Astrocyte of the cerebellum (primary cell): ENCODE measurements at places on chromosomes 5 and 9.
A peak's percentile ranks its signal among the peaks of the same experiment; 100 is the strongest.

DNA sequence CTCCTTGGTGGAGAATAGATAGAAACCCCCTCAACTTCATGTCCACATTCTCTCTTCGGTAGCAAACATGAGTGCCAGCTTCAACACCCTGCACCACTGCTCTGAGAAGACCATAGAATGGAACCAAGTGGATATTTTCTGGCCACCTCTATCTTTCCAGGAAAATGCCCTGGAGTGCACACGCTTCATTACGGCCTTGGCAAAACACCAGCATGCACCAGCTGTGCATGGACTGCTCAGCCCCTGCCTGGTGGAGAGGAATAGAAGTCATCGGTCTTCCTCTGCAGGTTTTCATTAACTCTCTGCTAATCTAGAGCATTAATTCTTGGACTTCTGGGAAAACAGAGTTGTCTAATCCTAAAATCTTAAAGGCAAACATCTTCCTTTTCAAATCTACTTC is 211.6 kb upstream of the TMEM161B start:
- DNase-seq: no peak

- no peak for DNase-seq
Measured at GRCh38 chr5:150159741-150160179, 4.1 kb upstream of the PDGFRB start.

DNA sequence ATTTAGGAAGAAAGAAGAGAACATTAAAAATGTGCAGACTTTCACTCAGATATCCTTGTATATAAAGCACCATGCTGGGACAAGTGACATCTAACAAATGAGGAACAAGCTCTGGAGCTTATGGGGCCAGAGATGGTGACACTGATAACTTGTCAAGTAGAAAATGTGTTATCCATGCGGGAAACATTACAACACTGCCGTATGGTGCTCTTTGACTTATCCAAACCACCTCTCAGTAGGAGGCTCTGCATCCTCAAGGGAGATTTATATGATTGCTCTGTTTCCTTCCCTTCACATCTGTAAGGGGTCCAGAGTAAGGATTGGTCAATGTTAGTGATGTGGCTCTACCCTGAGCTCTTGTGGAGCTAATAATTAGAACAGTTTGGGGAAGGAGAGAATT is 23.5 kb downstream of the KCTD16 start:
- DNase-seq: no peak

GRCh38 chr5:89303033-89303480 is 420.1 kb upstream of the MEF2C start:
- no peak for DNase-seq

DNA sequence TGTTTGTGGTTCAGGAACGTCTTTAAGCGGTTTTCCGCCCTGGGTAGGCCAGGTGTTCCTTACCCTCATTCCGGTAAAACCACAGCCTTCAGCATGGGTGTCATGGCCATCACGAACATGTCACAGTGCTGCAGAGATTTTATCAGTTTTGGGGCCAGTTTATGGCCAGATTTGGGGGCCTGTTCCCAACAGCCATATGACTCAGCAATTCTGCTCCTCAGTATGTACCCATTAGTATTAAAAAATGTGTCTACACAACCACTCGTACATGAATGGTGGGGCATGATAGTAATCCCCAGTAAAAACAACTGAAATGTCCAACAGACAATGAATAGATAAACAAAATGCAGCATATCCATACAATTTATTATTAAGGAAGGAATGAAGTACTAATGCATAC is 51.9 kb upstream of the TTC23L start:
- no peak for DNase-seq

- no peak for DNase-seq
Measured at GRCh38 chr5:139513852-139514485, 31.4 kb upstream of the STING1 start.

DNA sequence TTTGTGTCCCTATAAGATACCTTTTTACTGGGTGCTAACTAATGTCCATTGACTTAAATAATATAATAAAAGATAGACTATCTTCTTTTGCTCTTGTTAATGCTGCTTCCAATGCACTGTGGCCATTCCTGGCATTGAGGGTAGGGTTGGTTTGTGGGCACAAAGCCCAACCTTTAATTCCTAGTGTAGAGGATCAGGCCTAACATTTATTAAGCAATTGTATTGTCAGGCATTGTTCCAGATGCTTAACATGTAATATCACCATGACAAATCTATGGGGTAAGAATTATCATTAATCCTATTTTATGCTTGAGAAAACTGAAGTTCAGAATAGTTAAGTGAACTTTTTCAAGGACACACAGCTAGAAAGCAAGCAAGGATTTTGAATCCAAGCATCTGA is 60.4 kb upstream of the GPBP1 start:
- DNase-seq: no peak

GRCh38 chr9:34206561-34206960 is 27.7 kb downstream of the UBAP1 start:
- DNase-seq: no peak

GRCh38 chr5:1554410-1554967 is 30.7 kb upstream of the LPCAT1 start:
- DNase-seq: no peak

GRCh38 chr9:36864491-36865410 is 169.3 kb downstream of the PAX5 start:
- DNase-seq: no peak

- DNase-seq: no peak
Measured at GRCh38 chr5:67355120-67355713, 158.6 kb upstream of the CD180 start.

- DNase-seq: no peak
Measured at GRCh38 chr9:2261421-2262103, 246.4 kb downstream of the SMARCA2 start.

- DNase-seq: no peak
Measured at GRCh38 chr5:54440456-54440893, 15.0 kb upstream of the HSPB3 start.

- DNase-seq: no peak
Measured at GRCh38 chr5:78203815-78204214, 90.7 kb downstream of the AP3B1 start.

GRCh38 chr9:126775926-126776325 is 28.9 kb upstream of the ZBTB43 start:
- no peak for DNase-seq

DNA sequence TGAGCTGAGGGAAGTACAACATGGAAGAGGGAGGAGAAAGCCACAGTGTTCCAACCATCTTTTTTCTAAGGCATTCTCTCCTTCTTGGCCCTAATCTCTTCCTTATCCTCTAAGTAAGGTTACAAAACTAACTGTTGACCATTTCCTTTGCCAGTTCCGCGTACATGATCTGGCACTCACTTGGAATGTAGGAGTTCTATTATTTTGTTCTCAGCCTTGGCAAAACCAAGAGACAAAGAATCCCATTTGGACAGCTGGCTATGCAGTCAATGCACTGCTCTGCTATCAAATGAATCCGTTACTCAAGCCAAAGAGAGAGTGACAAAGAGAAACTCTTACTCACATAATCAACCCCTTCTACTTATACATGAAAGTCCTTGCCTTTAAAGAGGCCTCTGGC is 410.3 kb downstream of the DTWD2 start:
- no peak for DNase-seq

GRCh38 chr5:169164481-169164925 is 136.4 kb downstream of the SLIT3 start:
- no peak for DNase-seq

GRCh38 chr9:4111233-4112008 is 188.4 kb downstream of the GLIS3 start:
- no peak for DNase-seq

DNA sequence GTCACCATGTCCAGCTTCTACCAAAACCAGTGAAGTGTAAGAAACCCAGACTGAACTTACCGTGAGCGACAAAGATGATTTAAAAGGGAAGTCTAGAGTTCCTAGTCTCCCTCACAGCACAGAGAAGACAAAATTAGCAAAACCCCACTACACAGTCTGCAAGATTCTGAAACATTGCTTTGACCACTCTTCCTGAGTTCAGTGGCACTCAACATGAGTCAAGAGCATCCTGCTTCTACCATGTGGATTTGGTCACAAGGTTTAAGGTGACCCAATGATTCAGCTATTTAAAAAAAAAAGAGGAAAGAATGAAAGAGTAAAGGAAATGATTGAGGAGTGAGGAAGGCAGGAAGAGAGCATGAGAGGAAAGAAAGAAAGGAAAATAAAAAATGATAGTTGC is 19.8 kb downstream of the IL7R start:
- DNase-seq: no peak

DNA sequence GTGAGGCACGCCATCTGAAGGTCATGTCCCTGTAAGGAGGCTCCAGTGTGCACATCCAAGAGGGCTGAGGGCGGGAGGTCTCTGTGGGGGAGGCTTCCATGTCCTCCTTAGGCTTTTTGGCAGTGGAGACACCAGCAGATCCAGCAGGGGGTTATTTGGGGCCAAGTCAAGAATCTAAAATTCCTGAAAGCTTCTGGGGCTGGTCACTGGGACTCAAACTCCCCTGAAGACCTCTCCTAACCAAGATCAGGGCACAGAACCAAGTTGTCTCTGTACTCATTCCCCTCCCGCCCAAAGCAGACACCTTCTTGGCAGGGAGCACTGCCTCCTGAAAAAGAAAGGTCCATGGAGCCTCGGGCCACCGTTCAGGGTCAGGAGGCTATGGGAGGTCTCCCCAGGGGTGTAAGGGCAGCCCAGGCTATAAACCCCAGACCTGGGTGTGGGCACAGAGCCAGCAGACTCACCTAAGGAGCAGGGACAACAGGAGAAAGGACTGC is 127.4 kb upstream of the ADRA1B start:
- no peak for DNase-seq

GRCh38 chr9:92064711-92065110 is 50.5 kb downstream of the SPTLC1 start:
- DNase-seq: peak; percentile 70

GRCh38 chr5:118968406-118968911 is 19.9 kb downstream of the DTWD2 start:
- DNase-seq: no peak

DNA sequence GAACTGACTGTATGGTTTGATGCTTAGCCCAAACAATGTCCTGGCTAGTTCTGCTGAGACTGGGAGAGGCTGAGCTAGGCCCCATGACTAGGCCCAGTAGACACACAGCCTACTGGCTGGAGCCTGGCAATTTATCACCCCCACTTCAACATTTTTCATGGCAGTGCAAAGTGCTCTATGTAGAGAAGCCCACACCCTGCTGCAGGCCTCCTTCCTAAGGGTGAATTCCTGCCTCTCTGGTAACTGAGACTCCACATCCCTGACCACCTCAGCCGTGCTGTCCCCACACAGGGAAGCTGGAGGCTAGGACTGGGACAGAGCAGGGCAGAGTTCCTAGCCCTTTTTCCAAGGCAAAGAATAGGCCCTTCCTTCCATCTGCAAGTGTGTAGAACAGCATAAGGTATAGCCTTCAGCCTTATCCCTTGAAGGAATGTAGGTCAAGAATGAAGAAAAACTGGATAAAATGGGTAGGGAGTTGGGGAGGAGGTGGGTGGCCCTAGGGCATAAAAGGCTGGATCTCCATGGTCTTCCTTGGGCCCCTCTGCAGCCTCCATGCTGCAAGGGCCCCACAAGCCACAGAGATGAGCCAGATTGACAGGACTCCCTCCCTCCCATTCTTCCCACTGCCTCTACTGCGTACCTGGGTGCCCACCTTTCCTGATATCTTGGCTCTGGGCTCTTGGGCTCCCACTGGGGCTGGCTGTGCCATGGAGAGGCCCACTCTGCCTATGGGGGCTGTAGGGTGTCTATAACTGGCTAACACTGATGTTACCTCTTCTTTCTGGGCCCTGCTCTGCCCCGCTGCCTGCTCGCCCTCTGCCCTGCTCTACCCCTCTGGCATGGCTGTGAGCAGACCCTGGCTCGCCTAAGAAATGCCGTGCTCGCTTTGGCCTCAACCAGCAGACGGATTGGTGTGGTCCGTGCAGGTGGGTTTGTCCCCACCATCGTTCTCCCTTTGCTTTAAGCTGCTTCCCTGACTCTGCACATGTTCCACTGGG is 29.8 kb downstream of the TCF7 start:
- no peak for DNase-seq

GRCh38 chr5:36653044-36653705 is 46.8 kb downstream of the SLC1A3 start:
- no peak for DNase-seq

DNA sequence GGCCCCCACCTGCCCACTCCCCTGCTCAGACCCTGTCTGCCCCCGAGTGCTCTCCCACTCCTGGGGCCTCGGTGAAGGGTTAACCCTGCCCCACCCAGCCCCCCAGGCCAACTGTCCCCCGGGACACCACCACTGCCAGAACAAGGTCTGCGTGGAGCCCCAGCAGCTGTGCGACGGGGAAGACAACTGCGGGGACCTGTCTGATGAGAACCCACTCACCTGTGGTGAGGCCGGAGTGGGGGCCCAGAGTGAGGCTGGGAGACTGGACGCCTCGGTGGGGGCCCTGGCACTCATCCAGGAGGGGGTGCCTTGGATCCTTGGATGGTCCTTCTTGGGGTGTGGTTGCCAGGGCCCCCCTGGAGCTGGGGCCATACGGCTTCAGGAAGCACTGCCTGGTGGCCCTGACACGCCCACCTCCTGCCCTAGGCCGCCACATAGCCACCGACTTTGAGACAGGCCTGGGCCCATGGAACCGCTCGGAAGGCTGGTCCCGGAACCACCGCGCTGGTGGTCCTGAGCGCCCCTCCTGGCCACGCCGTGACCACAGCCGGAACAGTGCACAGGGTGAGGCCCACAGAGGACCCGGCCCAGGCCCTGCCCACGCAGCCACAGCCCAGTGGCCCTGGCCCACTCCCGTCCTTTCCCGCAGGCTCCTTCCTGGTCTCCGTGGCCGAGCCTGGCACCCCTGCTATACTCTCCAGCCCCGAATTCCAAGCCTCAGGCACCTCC is 2.1 kb downstream of the MAMDC4 start:
- DNase-seq: no peak

DNA sequence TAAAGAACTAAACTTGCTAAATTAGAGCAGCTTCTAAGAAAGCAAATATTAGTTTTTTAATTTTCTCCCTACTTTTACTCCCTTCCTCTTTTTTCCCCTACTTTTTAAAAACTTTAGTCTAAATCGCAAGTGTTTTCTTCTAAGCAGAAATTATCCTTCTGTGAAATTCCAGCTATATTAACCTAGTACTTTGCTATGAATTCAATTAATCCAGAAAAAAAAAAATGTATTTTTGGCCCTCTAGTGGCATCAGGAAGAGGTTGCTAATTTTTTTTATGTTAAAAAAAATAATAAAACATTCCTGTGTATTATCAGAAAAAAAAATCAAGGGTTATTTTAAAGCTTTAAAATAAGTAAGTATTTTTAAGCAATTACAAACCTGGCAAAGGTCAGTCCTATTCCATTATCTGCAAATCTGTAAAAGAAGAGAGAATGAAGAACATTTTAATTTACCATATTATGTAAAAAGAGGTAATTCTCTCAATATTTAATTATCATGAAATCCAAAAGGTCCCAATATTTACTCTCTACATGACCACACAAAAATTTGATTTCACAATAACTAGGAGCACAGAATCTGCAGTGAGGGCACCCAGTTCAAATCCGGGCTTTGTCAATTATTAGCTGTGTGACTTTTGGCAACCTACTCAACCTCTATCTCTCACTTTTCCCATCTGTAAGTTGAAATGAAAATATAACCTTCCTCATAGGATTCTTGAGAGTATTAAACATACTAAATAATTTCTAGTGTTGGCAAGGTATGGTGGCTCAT is 52.0 kb downstream of the CEMIP2 start:
- no peak for DNase-seq
